Erythroblast (primary cell): ENCODE measurements at places on chromosomes 12 and 14.

GRCh38 chr12:64544371-64545080 lies 65.8 kb upstream of the RASSF3 start:
- DNase-seq: no peak

DNA sequence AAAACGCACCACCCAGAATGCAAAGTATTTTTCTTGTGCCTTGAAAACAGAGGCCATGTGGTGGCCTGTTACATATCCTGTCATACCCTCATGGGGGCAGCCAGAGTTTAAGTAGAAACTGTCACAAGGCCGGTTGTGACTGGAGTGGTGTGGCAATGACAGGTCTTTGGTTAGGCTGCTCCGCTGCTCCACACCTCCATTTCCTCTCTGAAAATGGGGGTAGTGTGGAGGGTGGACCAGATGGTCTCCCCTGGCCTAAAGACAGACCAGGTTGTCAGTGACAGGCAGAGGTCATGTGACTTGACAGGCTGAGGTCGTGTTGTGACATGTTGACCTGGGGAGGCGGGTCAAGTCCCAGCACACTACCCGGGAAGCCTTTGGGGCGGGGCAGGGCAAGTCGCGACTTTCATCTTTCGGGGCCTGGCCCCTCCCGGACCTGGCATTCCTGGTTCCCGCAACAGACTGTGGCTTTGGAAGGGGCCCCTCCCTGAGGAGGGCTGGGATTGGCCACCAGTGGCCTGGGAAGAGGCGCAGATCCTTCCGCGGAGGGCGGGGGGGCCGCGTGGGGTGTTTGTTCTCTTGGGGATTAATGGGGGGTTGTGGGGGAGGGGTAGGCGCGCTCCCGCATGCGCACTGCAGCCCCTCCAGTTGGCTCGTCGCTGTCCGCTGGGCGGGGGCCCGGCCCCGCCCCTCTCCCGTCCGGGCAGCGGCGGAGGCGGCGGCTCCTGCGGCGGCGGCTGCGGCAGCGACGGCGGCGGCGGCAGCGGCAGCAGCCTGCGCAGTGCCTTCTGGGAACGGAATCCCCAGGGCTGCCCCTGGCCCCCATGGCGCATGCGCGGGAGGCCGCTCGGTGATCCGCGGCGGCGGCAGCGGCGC lies at the start of gene MBD6:
Gene MBD6 (plus strand): TSS at position 814 of the 876 bp plus-strand sequence. CDS start 1,480 bp downstream, outside the sequence.
- peak; percentile 97 for DNase-seq

GRCh38 chr12:27012982-27013255 lies 1.3 kb downstream of the TM7SF3 start:
- DNase-seq: no peak

DNA sequence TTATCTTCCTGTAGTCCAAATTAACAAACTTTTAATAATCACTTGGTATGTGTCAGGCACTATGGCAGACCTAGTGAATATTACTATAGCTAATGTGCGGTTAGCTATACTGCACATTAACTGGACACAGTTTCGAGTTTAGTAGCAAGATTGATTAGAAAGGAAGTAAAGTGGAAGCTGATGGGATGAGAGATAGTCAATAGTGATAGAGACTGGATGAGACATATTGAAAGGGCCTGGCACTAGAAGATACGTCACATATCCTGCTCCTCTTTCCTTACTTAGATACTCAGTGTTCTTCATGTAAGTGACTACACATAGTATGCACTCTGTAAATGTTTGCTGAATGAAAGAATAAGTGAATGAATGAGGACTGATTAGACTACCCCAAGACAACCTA lies 5.5 kb downstream of the TBK1 start:
- peak; percentile 47 for DNase-seq

DNA sequence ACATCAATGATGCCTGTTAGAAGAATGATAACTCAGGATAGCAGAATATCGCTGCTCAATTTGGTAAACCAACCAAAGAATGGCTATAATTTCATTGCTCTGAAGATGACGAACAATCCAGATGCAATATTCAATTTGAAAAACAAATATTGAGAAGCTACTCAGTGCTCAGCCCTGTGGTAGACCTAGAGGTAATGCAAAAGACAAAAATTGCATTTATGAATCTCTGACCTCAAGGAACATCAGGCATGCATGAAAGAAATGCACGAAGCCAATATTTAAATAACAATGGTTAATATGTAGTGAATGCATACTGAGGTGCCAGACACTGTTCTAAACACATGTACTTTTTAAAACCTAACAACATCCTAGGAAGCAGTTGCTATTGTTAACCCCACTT lies 298.6 kb upstream of the TMTC1 start:
- no peak for DNase-seq

GRCh38 chr12:92459850-92460249 lies 242.9 kb upstream of the PLEKHG7 start:
- DNase-seq: no peak

DNA sequence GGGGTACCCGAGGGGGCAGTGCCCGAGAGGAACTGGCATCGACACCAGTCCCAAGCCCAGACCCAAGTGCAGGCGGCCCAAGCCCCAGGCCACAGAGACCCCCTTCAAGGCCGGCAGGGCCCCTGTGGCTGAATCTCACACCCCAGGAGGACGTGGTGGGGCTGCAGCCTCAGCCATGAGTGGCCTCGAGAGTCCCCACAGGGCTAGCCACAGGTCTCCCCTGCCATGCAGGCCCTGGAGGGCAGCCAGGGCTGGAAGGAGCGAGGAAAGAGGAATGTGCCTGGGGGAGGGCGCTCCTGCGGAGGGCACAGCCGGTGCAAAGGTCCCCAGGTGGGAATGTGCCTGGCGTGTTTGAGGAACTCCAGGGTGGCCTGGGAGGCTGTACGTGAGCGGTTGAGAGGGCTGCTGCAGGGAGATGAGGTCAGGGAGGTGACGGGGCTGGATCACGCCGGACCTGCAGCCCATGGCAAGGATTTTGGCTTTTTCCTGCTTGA lies 86.1 kb downstream of the NCOR2 start:
- DNase-seq: no peak

DNA sequence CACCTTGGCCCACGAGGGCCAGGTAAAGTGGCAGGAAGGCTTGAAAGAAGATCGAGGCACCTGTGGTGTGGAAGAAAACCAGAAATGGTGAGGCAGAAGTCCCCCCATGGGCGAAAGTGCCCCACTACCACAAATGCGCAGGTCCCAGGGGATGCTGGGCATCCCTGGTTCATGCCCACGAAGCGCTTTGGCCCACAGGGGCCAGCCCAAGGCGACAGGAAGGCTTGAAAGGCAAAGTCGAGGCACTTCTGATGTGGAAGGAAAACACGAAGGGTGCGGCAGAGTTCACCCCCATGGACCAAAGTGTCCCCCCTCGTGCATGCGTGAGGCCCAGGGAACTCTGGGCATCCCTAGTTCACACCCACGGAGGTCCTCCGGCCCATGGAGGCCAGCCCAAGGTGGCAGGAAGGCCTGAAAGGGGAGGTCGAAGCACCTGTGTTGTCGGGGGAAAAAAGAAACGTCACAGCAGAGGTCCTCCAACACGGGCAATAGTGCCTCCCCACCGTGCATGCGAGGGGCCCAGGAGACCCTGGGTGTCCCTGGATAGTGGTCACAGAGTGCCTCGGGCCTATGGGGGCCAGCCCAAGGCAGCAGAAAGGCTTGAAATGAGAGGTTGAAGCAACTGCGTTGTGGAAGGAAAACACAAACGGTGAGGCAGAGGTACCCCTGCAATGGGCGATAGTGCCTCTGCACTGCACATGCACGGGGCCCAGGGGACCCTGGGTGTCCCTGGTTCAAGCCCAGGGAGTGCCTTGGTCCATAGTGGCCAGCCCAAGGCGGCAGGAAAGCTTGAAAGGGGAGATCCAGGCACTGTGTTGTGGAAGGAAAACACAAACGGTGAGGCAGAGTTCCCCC lies 373.9 kb downstream of the ALG10 start:
- no peak for DNase-seq

DNA sequence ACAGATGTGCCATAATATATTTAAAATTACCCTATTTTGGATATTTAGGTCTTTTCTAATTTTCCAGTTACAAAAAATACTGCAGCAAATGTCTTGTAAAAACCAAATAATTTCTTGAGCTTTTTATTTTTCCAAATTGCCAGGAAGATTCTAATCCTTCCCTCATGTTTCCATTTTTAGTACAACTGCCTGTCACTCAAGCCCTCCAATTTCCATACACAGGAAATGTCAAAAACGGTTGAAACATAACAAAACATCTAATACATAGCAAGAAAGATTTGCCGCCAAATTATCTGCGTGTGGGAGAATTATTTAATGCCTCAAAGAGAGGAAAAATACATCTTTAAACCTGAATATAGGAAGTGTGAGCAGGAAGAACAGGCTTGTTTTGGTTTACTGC lies 2.3 kb upstream of the FOXJ2 start:
- DNase-seq: no peak

GRCh38 chr12:117231750-117232149 lies 41.5 kb upstream of the FBXO21 start:
- no peak for DNase-seq

DNA sequence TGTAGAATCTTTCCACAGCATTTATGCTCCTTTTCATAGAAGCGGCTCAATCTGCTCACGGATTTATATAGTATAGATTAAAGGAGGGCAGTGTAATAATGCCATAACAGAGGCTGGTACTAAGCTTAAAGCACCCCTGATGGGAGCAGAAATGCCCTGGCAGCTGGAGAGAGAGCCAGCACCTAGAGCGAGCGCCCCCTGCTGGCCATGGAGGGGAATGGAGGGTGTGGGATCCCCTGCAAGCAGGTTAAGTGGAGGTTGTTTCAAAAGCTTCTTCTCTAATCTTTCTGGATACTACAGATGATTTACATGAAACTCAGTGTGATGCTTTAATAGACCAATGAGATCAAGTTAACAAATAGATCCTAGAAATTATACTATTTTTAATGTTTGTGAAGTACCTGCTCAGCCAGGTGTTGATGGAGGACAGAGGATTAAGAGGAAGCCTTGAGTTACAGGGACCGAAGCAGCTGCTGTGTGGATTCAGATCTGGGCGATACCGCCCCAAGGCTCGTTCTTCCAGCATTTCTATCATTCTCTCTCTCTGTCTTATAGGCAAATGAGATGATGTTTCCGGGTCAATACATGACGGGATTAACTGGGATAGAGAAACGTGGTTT lies 1519.3 kb upstream of the TMEM132C start:
- DNase-seq: peak; percentile 61

GRCh38 chr14:73478684-73479083 lies 12.0 kb upstream of the RIOX1 start:
- DNase-seq: no peak

DNA sequence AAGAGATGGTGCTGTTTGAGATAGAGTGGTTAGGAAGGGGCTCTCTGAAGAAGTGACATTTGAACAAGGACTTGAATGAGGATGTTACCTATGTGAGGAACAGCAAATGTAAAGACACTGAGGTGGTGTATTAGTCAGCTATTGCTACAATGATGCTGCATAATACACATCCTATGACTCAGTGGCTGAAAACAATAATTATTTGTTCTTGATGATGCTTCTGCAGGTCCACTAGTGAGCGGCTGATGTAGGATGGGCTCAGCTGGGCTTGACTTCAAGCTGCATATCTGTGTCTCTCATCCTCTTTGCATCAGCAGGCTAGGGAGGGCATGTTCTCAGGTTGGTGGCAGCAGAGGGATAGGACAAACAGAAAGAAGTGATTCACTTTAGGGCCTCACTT lies 21.4 kb upstream of the CLMN start:
- no peak for DNase-seq

GRCh38 chr12:107336695-107337094 lies 243.3 kb upstream of the CRY1 start:
- DNase-seq: no peak

- no peak for DNase-seq
Measured at GRCh38 chr12:120797677-120798642, 72.3 kb downstream of the ACADS start.

- DNase-seq: no peak
Measured at GRCh38 chr14:91466192-91466591, 43.9 kb downstream of the PPP4R3A start.

DNA sequence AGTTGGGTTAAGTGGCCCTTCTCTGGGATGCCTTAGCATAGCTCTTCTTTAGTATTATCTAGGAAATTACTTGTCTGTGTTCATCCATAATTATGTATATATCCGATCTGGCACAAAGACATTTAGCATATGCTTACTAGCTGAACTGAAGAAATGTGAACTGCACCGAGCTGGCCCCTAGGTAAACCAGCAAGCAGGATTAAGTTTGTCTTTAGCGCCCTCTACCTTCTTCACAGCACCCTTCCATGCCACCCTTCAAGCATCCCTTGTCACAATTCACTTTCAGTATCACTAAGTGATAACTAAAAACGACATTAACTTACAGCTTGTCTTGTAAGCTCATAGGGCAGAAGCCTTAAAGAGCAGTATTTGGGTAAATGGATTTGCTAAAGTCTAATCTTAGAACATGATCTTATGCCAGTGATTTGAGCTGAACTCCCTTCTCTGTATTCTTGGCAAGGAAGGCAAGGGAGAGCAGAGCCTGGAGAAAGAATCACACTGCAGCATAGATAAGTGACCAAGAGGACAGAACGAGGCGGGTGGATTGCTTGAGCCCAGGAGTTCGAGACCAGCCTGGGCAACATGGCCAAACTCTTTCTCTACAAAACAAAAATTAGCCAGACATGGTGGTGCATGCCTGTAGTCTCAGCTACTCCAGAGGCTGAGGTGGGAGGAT lies 2.6 kb upstream of the HAL start:
- peak; percentile 66 for DNase-seq

DNA sequence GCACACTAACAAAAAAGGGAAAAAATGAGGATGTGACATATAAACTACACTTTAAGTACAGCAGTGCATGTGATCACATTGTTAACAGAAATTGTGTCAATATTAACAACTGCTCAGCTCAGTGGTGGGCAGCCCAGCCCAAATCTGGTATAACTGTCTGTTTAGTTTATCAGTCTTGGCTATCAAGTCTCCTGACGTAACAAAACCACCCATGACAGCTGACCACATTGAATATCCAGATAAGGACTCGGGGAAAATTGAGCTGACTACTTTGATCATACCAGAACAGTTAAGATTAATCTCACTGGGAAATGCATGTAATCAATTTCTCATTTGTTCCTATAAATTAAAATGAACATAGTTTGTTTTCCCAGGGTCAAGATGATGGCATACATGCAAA lies 396.6 kb downstream of the SNAPC1 start:
- DNase-seq: peak; percentile 82

DNA sequence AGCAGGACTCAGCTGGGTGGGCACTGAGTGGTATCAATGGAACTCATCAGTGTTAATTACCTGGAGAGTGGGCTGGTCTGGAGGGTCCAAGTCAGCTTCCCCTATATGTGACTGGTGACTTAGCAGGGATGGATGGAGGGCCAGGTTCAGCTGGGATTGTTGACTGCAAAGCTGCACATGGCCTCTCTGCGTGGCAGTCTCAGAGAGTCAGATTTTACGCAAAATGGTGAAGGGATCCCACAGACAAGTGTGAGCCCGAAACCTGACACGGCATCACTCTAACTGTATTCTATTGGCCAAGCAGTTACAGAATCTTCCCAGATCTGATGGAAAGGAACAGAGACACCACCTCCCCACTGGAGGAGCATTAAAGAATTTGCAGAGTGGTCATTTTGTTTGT lies 716.0 kb upstream of the TBX3 start:
- DNase-seq: no peak
